ENCODE measurements at places on chromosomes 2 and 18. TPM values are rescaled to one million over a fixed set of nuclear protein-coding genes. Genes with fewer than 3 reads are reported as not detected.

GALR1 gene
- total RNA-seq = not detected

GTF2A1L gene
- total RNA-seq = not detected

CHN1 gene
- 18.9 TPM for total RNA-seq

PCARE gene
- total RNA-seq = not detected

SAP130 gene
- 10.8 TPM for total RNA-seq

FBXO48 gene
- total RNA-seq = 0.55 TPM

ADGRF3 gene
- total RNA-seq = 0.06 TPM

LOXHD1 gene
- not detected for total RNA-seq

GBX2 gene
- total RNA-seq = 1.0 TPM

KCNIP3 gene
- total RNA-seq = 2.0 TPM

CRYGC gene
- not detected for total RNA-seq

DCDC2C gene
- 0.38 TPM for total RNA-seq

ZSCAN30 gene
- 0.48 TPM for total RNA-seq

NOTO gene
- 0.06 TPM for total RNA-seq

FAM98A gene
- 52.9 TPM for total RNA-seq

RNU2-63P gene
- total RNA-seq = not detected

SERPINB7 gene
- total RNA-seq = 1.7 TPM

CXCR4 gene
- total RNA-seq = 0.76 TPM

SDC1 gene
- total RNA-seq = 148 TPM

IMPA2 gene
- 86.8 TPM for total RNA-seq

PRSS56 gene
- total RNA-seq = 0.21 TPM

MROH2A gene
- total RNA-seq = 0.26 TPM

TRIM43 gene
- not detected for total RNA-seq

LCT gene
- total RNA-seq = 0.05 TPM

CHPF gene
- 31.7 TPM for total RNA-seq

ELOA2 gene
- total RNA-seq = not detected

CXCR1 gene
- total RNA-seq = not detected

PTPRM gene
- 29.2 TPM for total RNA-seq

RAB31 gene
- 22.0 TPM for total RNA-seq

OXER1 gene
- not detected for total RNA-seq

NR4A2 gene
- total RNA-seq = 3.0 TPM

Measured in A549 treated with Mapracorat at 1 μM for 4 hours (cell line).